ENCODE measurements at places on chromosomes 12 and 14.

DNA sequence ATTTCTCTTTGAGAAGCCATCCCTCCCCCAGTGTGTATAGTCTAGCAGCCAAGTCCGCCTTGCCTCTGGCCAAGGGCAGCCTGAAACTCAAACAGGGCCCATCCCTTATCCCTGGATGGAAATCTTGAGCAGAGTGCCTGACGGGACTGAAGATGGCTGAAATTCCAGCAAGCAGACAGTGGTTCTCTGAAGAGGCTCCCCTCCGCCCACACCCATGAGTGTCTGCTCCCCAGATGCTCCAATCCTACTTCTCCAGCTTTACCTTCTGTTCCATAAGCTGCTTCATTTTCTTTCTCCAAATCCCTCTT lies 396.2 kb downstream of the NUAK1 start:
- no peak for DNase-seq

- no peak for DNase-seq
These were observed 8.8 kb upstream of the IFI27L2 start for GRCh38 chr14:94138251-94138650.

DNA sequence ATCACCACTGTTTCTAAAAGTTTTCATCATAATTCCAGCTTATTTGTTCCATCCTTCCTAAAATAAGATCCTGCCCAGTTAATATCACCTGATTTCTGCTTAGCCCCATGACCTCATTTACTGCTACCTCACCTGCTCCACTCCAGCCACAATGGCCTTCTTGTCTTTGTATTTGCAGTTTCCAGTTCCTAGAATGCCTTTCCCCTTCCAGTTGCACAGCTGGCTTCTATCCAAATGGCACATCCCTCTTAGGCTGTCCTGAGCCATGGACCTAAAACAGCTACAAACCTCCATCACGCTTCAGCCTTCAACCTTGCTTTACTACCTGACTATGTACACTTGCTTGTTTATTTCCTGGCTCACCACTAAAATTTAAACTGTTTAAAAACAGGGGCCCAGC lies 6.5 kb upstream of the LGMN start:
- DNase-seq: no peak

DNA sequence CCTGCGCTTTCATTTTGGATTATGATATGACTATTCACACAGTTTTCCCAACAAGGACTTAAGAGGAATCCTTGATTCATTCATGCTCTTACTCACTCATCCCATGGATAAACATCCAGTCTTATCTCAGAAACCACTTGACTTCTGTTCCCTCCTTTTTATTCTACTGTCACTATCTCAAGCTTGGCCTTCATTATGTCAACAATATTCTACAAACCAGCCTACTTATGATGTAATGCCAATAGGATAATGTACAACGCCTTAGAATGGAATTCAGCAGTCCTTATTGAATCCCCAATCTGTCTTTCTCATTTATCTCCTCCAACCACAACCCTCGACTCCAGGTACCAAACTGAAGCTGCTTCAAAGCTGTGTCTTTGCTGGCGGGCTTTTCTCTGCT lies 448.5 kb downstream of the PDZRN4 start:
- no peak for DNase-seq

- DNase-seq: no peak
These were observed 625 bp downstream of the ANGEL1 start for GRCh38 chr14:76812093-76812421.

DNA sequence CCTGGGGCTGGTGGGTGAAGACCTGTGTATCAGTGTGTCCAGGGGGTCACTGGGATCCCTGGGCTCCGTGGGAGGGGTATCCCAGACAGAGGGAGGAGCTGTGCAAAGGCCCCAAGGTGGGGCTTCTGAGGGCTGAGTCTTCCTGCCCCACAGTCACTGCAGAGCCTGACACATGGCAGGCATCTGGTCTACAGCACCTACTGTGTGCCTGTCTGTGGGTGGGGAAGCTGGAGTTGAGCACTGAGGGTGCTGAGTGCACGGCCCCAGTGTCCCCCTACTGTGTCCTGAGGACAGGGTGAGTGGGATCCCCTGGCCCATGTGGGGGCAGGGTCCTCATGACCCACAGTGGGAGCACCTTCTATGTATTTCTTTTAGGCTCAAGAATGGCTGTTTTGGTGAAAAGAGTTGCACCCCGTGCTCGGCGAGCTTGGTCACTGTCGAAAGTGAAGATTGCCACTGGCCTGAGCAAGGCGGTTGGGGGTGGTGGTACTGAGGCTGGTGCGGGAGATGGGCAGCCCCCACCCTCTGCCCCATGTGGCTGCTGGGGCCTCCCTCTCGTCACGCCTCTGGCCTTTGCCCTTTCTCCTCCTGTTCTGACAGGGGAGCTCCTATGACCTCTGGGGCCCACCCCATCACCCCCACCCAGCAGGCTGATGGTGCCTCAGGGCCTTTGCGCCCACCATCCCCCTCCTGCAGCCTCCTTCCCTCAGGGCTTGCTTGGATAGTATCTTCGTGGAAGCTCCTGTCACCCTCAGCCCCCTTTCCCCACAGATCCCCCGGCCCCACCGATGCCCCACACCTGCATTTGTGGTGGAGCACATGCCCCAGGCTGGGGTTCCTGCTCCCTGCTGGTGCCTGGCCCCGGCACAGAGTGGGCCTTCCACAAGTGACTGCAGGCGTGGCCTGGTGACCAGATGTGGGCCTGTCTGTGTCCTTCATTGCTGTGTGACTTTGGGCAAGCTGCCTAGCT lies 55.8 kb downstream of the BEGAIN start:
- no peak for DNase-seq

GRCh38 chr12:58051378-58051777 lies 110.0 kb downstream of the ATP23 start:
- DNase-seq: no peak

DNA sequence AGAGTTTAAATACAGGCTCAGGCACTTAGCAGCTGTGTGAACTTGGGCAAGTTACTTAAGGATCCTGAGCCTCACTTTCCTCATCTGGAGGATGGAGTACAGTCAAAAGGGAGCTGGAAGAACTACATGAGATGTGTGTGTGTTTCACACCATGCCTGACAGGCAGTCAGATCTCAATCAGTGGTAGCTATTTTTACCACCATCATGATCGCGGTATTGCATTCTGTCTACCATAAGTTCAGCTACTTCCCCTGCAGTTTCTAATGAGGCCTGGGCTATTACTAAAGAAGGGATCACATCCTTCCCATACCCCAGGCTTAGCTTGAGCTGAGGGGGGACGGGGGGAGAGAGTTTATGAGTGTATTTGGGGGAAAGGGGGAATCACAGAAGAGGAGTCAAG lies 7.0 kb downstream of the AQP6 start:
- no peak for DNase-seq

- no peak for DNase-seq
These were observed 27.0 kb upstream of the EEA1 start for GRCh38 chr12:92955997-92956663.

DNA sequence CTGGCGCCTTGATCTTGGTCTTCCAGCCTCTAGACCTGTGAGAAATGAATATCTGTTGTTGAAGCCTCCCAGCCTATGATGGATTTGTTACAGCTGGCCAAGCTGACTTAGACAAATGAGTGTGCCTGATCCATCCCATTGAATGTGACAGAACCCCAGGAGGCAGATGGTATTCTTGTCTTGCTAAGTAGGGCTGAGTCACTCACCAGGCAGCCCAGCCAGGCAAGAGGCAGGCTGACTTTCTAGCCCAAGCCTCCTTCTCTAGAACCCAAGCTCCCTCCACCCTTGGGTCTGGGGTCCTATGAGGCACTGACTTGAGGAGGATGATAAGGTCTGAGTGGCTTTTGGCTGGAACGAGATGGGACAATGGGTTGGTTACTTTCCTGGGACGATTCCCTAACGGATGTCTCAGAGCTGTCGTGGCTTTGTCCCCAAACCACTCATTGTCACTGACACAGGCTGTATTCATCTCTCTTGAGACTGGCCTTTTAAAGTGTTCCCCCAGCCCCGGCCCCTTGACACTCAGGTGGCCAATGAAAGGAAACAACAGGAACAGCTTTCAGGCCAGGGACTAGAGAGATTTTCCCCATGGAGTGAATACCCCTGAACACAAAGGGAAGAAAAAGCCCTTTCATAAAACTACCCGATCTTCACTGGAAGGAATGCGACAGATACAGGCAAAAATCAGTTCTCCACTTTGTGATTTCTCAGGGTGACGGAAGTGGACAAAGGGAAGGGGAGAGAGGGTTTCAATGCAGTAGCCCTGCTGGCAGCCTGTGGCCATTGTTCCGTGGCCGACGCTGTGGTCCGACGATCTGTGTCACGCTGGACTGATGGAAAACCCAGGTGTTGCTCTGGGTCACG lies 264.2 kb downstream of the AACS start:
- DNase-seq: no peak

DNA sequence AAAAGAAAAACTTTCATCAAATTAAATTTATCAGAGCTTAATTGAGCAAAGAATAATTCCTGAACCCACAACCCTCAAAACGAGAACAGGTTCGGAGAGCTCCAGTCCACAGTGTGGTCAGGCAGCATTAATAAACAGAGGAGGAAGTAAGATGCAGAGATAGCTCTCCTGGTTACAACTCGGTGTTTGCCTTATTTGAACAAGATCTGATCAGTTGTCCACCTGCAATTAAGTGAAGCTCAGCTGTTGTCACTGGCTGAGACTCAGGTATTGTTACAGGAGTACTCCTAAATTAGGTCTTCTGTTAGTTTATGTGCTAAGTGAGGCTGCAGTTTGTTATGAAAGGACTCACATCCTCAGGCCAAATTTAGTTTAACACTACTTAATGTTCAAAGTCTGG lies 451.4 kb upstream of the PDE3A start:
- DNase-seq: no peak
